ENCODE measurements at places on chromosomes 2 and 18. TPM values are rescaled to one million over a fixed set of nuclear protein-coding genes. Genes with fewer than 3 reads are reported as not detected.

GRCh38 chr2:109675666-109676345, 61.6 kb downstream of the SOWAHC start:
- H3K4me3 ChIP-seq, result no peak overlapping the region
- no peak overlapping the region for H3K27ac ChIP-seq
- H3K4me1 ChIP-seq, result no peaks in the 10 kb centered on the region
- peaks cover 27% of the 10 kb centered on the region for H3K27me3 ChIP-seq

- no peaks in the 10 kb centered on the region for H3K27me3 ChIP-seq
- DNase-seq, result no peak
- no peak overlapping the region for H3K27ac ChIP-seq
- H3K36me3 ChIP-seq, result no peaks in the 10 kb centered on the region
- H3K4me3 ChIP-seq, result no peak overlapping the region
Measured at GRCh38 chr2:136171223-136171622, 53.3 kb upstream of the CXCR4 start.

- no peaks in the 10 kb centered on the region for H3K27me3 ChIP-seq
- H3K27ac ChIP-seq, result no peak overlapping the region
- no peak for DNase-seq
- no peak overlapping the region for H3K4me3 ChIP-seq
Measured at GRCh38 chr2:180227461-180227860, 220.4 kb upstream of the CWC22 start.

FRZB gene
- not detected for total RNA-seq

DNAJC5G gene
- not detected for total RNA-seq

GRCh38 chr2:119008108-119008507, 66.1 kb downstream of the MARCO start:
- DNase-seq, result no peak
- H3K4me3 ChIP-seq, result no peak overlapping the region
- H3K27me3 ChIP-seq, result peaks cover 25% of the 10 kb centered on the region

DNA sequence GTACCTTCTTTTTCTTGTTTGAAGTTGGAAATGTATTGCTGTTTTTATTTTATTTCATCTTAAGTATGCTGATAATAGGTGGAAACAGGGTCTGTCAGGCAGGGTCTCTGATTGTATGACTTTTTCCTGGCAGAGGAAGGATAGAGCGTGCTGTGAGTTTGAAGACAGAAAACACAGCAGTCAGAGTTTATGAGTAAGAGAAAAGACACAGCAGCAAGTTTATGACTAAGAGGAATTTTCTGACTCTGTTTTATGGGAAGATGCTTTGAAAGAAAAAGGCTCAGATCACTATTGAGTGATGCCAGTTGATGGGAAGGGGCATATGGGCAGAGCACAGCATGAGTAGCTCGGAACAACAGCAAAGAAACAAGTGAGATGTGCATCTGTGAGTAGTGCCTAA, 379.1 kb downstream of the MEIS1 start:
- no peaks in the 10 kb centered on the region for H3K27me3 ChIP-seq
- H3K36me3 ChIP-seq, result no peaks in the 10 kb centered on the region
- H3K4me1 ChIP-seq, result no peaks in the 10 kb centered on the region
- no peak for DNase-seq
- H3K4me3 ChIP-seq, result no peak overlapping the region

- no peaks in the 10 kb centered on the region for H3K36me3 ChIP-seq
- no peak overlapping the region for H3K27ac ChIP-seq
- no peaks in the 10 kb centered on the region for H3K4me1 ChIP-seq
- no peaks in the 10 kb centered on the region for H3K27me3 ChIP-seq
- no peak for DNase-seq
- H3K4me3 ChIP-seq, result no peak overlapping the region
Measured at GRCh38 chr2:194015751-194016150, 1641.3 kb upstream of the SLC39A10 start.

GRCh38 chr2:235366807-235367206, 127.0 kb upstream of the AGAP1 start:
- H3K27me3 ChIP-seq, result peaks cover 14% of the 10 kb centered on the region
- H3K4me1 ChIP-seq, result no peaks in the 10 kb centered on the region
- DNase-seq, result no peak
- H3K4me3 ChIP-seq, result no peak overlapping the region

DNA sequence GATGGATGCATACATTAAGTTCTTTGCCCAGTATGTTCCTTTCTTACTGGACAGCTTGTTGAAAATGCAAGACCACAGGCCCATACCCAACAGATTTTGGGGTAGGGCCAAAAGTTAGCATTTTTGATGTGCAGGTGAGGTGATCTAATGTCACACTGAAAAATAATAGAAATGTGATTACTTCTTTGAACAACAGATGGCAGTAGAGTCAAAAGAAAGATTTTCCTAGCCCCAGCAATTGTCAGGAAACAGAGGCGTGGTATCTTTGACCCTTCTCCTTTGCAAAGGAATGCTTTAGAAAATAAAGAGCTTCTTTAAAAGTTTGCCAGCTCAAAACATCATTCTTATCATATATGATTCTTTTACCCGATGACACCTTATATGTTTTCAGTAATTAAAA, 343.6 kb upstream of the SYT4 start:
- H3K36me3 ChIP-seq, result no peaks in the 10 kb centered on the region
- DNase-seq, result no peak
- no peak overlapping the region for H3K4me3 ChIP-seq
- peaks cover 2% of the 10 kb centered on the region for H3K27me3 ChIP-seq

LIMS2 gene
- 19.3 TPM for total RNA-seq

DNA sequence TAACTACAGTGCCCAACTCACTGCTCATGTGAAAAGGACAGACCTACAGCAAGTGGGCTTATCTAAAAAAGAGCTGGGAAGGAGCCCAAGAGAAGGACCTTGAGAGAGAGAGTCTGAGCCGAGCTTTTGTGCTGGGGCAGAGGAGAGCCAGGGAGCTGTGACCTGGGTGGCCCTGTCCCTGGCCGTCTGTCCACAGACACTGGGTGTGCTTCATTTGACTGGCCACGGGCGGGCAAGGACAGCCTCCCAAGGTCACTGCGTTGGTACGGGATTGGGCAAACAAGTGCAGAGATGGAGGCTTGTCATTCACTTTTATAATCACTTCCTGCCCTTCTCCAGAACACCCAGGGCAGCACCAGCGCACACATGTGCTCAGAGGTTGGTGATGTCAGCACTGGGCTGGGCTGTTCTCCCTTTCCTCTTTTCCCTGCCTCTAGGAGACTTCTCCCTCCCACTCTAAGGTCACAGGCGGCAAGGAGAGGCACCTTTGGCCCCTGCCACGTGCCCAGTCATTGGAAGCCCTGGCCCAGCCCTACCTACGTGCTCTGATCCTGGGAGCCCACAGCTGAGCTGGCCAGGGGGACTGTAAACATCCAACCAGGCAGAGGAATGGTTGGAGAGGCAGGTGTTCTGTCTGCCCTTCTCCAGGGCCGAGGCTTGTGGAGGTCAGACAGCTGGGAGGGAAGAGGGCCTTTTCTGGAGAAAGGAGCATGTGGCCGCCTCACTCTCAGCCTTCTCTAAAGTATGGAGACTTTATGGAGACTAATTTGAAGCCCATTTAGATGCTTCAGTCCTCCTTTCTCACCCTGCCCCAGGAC, 6.4 kb upstream of the PSD4 start:
- peak overlapping the region; percentile 44 for H3K4me3 ChIP-seq
- peaks cover 66% of the 10 kb centered on the region for H3K4me1 ChIP-seq
- H3K36me3 ChIP-seq, result peaks cover 25% of the 10 kb centered on the region
- no peaks in the 10 kb centered on the region for H3K27me3 ChIP-seq
- peak overlapping the region; percentile 94 for H3K27ac ChIP-seq

- no peaks in the 10 kb centered on the region for H3K27me3 ChIP-seq
- no peaks in the 10 kb centered on the region for H3K36me3 ChIP-seq
- peaks cover 16% of the 10 kb centered on the region for H3K4me1 ChIP-seq
- no peak overlapping the region for H3K4me3 ChIP-seq
- no peak overlapping the region for H3K27ac ChIP-seq
- no peak for DNase-seq
Measured at GRCh38 chr2:216389570-216389969, 17.3 kb upstream of the MARCHF4 start.

DNA sequence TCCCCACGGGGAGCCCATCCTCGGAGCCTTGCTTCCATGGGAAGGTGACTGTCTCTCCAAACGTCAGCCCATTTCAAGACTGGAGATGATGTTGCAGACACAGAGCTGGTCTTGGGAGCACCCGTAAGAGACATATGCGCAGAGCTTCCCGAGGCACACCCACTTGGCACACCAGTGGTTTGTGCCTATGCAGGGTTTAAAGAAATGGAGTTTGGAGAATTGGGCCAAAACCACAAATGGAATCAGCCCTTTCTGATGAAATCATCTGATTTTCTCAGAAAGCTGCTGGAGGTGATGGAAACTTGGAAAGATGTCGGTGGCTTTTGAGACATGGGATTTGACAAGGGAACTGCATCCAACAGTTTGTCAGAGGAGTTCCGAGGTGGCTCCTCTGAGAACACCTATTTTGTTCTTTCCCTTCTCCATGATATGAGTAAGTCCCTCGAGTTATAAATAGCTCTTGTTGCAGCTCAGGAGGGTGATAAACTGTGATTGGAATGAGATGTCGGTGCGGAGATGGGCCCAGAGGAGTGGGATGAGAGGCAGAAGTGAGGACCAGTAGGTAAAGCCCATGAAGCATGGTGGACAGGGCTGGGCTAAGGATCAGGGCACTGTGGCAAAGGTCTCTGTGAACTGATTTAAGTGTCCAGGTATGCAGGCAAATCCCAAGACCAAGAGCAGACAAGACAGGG, 225.7 kb downstream of the ACKR3 start:
- no peaks in the 10 kb centered on the region for H3K4me1 ChIP-seq
- no peak overlapping the region for H3K27ac ChIP-seq
- no peak for DNase-seq
- peaks cover 6% of the 10 kb centered on the region for H3K27me3 ChIP-seq
- H3K36me3 ChIP-seq, result no peaks in the 10 kb centered on the region
- H3K4me3 ChIP-seq, result no peak overlapping the region

DNA sequence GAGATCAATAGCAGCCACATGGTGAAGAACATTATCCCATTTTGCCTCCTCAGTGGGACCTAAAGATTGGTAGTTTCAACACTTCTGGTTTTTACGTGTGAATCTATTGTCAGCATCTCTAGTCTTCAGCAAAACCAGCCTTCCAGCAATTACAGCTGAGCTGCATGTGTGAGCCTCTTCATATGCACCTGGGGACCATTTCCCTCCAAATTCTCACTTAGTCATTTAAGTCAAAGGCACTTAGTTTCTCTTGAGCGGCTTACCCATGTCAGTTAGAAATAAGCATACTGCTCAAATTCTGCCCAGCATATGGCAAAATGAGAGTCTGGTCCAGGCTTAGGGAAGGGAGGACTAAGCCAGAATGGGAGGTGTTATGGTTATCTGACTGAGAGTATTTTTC, 99.7 kb upstream of the NXPH2 start:
- H3K4me1 ChIP-seq, result no peaks in the 10 kb centered on the region
- no peak for DNase-seq
- H3K27me3 ChIP-seq, result no peaks in the 10 kb centered on the region
- no peak overlapping the region for H3K4me3 ChIP-seq

NEDD4L gene
- 6.4 TPM for total RNA-seq

- H3K4me1 ChIP-seq, result peaks cover 2% of the 10 kb centered on the region
- DNase-seq, result no peak
- no peak overlapping the region for H3K27ac ChIP-seq
- no peak overlapping the region for H3K4me3 ChIP-seq
- no peaks in the 10 kb centered on the region for H3K27me3 ChIP-seq
Measured at GRCh38 chr2:181408861-181409260, 48.3 kb upstream of the ITGA4 start.

DNA sequence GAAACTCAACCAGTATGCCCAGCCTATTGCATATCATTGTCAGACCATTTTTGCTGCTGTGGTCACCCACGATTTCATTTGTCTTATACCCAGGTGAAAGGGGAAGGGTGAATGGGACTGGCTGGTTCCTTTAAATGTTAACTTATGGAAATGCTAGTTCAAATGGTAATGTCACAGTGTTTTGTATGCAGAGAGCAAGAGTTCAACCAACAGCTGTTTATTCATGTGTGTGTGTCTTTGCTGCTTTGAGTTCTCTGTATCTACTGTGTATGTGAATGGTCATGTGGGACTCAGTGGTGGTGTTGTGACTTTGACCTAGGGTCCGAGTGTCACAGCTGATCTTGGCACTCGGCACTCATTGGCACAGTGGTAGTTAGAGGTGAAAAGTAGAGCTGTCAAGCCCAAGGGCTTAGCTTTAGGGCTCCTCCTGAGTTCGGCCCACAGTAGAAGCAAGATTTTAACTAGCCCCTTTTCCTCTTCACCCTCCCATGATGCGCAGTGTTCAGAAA, 114.6 kb downstream of the NRP2 start:
- H3K4me1 ChIP-seq, result no peaks in the 10 kb centered on the region
- no peak for DNase-seq
- H3K27me3 ChIP-seq, result peaks cover 1% of the 10 kb centered on the region

SCG2 gene
- total RNA-seq, result not detected

DNA sequence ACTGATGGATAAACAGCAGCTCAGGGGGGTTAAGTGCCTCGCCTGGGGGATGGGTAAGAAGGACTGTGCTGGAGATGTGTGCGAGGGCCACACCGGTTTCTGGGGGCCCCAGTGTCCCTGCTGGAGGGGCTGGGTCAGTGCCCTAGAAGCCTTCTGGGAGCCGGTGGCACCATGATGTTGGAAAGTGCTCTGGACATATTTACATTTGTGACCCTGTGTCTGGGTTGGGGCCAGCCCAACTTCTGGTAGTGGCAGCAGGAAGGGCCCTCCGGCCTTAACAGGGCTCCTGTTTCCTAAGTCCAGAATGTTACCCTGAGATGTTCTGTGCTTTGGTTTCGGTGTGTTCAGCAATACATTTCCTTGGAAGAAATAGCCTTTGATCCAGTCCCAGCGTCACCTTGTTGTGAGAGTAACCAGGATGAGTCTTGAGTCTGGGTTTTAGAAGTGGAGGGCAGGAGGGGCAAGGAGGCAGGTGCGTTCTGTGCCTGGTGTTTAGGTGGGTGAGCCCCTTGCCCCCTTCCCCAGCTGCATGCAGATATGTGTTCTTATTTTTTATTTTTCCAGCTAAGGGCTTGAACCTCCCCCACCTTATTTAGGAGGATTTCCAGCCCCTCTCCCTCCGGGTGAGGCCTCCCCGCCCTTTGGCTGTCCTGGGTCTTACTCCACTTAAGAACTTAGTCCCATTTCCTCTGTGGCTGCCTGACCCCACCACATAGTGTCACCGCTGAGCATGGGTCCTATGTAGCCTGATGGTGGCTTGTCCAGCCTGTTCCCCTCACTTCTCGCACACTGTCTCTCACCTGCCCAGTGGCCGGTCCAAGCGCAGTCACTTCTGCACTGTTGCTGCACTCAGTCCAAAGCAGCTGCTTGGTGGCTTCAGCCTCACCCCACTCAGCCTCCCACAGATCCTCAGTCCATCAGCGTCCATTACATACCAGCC, 132.7 kb upstream of the HS6ST1 start:
- no peaks in the 10 kb centered on the region for H3K4me1 ChIP-seq
- H3K27me3 ChIP-seq, result peaks cover 10% of the 10 kb centered on the region
- no peaks in the 10 kb centered on the region for H3K36me3 ChIP-seq
- no peak for DNase-seq

RGPD5 gene
- 25.4 TPM for total RNA-seq

All from activated CD4-positive, alpha-beta T cell treated with anti-CD3 and anti-CD28 coated beads for 36 hours (primary cell).